ENCODE measurements at places on chromosomes 5 and 9. TPM values are rescaled to one million over a fixed set of nuclear protein-coding genes. Genes with fewer than 3 reads are reported as not detected.

Gene EMB
- total RNA-seq: 15.9 TPM

Gene NDST1
- 39.5 TPM for total RNA-seq

Gene GARIN3
- total RNA-seq: not detected

Gene FOXB2
- total RNA-seq: not detected

Gene GSN
- total RNA-seq: 512 TPM

Gene ZFP37
- 2.3 TPM for total RNA-seq

Gene SLC46A2
- not detected for total RNA-seq

Gene FSD1L
- total RNA-seq: 3.6 TPM

Gene NEUROG1
- not detected for total RNA-seq

Gene FOXD1
- 6.5 TPM for total RNA-seq

Gene RANBP17
- total RNA-seq: 11.9 TPM

Gene PIP5KL1
- 2.0 TPM for total RNA-seq

Gene C5orf58
- total RNA-seq: not detected

Gene UNC5A
- total RNA-seq: under 0.01 TPM

Gene FCN2
- not detected for total RNA-seq

Gene SHOC1
- total RNA-seq: under 0.01 TPM

Gene GRK6
- 32.4 TPM for total RNA-seq

Gene SPATA31E1
- not detected for total RNA-seq

Gene PCDHGB1
- 0.38 TPM for total RNA-seq

Data from regular cardiac myocyte (primary cell).